ENCODE measurements at places on chromosomes 2 and 18.

GRCh38 chr2:136957044-136957443 is 191.7 kb downstream of the THSD7B start:
- no peak for DNase-seq

DNA sequence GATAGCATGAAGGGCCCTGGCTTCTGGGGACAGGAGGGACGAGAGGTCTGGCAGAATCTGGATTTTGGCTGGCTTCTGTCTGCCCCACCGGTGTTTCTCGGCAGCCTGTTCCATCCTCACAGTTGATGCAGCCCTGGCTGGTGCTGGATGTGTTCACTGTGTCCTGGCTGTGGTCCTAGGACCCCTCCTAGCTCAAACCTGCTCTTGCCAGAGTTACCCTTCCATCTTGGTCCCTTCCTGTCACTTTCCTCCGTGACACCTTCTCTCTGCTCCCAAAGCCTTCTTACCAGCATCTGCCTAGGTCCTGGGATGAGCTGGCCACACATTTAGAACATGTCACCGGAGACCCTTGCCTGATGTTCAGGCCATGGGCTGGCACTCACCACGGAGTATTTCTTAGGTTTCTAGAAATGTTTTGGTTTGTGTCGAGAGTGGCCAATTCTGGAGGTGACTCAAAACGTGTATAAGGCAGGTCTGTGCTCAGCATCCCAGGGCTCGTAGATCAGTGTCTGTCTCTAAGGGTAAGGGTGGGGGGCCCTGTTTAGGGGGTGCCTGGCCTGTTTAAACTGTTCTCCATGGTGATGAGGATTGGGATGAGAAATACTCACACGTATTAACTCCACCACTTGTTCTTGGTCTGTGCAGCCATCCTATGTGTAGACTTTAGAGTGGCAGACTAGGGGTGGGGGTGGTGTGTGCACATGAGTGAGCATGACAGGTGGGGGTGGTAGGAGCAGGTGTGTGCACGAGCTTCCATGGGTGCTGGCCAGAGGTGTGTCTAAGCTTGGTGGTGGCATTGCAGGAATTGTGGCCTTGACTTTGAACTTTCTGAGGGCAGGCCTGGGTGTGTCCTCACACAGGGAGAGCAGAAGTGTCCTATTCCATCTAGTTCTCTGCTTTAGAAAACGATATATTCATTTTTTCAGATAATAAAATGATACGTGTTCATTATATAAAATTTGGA is 162.7 kb downstream of the DYSF start:
- no peak for DNase-seq

- DNase-seq, result no peak
Measured at GRCh38 chr2:138846216-138846821, 66.1 kb upstream of the NXPH2 start.

- DNase-seq, result no peak
Measured at GRCh38 chr18:57738078-57738477, 65.0 kb downstream of the ATP8B1 start.

- DNase-seq, result no peak
Measured at GRCh38 chr2:85785027-85785822, 31.4 kb downstream of the ATOH8 start.

- no peak for DNase-seq
Measured at GRCh38 chr2:119671016-119671415, 8.0 kb upstream of the TMEM177 start.

DNA sequence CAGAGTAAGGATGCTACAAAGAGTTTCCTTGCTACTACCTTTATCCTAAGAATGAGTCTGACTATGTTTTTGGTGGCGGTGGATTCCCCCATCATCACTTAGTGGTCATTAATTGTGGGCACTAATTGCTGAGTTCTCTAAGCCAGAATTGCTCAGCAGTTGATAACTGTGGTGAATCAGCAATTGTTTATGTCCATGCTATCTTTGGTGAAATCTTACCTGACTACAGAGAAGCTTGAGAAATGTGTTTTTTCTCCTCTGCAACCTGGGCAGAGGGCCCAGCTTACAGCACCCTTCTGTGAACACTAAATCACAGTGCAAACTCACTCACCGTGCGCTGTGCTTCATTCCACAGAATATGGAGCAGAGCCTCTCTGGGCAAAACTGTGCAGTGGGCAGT is 683.6 kb downstream of the CNTNAP5 start:
- no peak for DNase-seq

GRCh38 chr2:164512871-164513270 is 108.4 kb downstream of the GRB14 start:
- no peak for DNase-seq

- DNase-seq, result no peak
Measured at GRCh38 chr2:130853391-130853790, 16.7 kb downstream of the ARHGEF4 start.

- DNase-seq, result no peak
Measured at GRCh38 chr2:200733713-200734198, 78.0 kb upstream of the BZW1 start.

- no peak for DNase-seq
Measured at GRCh38 chr18:25147877-25148488, 204.0 kb downstream of the ZNF521 start.

DNA sequence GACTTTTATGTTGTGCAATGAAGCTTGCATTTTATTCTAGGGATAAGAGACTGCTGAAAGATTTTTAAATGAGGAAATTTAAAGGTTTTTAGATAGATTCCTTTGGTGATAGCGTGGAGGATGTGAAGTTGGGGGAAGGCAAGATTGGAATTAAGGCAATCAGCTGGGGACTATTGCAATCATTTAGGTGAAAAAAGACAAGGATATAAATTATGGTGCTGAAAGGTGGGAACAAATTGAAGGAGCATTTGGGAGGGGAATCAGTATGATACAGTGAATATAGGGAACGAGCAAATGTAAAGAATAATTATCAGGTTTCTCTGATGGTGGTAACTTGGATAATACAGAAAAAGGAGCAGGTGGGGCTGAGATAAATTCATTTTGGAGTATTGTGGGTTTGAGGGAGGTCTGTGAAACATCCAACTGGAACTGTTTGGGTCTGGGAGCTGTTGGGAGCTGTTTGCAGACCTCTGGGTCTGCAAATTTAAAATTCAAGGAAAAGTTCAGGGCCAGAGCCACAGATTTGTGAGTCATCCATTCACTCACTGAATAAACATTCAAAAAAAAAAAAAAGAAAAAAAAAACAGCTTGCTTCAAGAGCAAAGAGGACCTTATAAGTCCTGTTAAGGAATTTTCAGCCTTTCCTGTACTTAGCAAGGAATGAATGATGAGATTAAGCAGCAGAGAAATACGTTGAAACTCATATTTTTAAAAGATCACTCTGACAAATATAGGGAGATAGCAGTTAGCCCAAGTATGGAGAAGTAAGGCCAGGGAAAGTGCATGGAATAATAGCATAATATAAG is 257.5 kb upstream of the FN1 start:
- DNase-seq, result no peak

GRCh38 chr2:15367205-15367604 is 193.9 kb downstream of the NBAS start:
- DNase-seq, result no peak

- no peak for DNase-seq
Measured at GRCh38 chr2:75356865-75357264, 157.5 kb upstream of the TACR1 start.

DNA sequence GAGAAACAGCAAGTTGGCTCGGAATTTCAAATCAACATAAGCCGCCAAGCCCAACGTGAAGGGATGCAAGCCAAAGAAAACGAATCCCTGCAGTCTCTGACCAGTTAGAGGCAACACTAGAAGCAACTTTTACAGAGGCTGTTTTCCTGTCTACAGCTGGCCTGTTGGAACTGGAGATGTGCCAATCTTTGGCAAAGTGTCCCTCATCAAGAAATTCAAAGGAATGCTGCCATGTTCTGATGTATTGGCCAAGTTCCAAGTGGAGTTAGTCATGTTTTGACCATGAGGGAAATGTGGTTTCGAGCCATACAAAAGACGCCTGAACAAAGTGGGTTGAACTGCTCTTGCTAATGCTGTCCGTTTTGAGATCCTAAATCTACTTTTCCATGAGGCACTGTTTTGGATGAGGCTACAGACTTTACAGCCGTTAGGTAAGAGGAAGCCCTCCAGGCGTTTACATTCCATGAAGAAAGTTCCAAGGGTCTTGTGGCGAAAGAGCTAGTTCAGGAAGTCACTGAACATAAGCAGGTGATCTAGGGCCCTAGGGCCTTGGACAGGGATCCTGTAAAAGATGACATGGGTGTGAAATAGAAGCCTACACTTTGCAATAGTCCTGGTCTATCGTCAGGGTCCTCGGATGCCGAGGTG is 140.7 kb upstream of the PXDN start:
- DNase-seq, result no peak

DNA sequence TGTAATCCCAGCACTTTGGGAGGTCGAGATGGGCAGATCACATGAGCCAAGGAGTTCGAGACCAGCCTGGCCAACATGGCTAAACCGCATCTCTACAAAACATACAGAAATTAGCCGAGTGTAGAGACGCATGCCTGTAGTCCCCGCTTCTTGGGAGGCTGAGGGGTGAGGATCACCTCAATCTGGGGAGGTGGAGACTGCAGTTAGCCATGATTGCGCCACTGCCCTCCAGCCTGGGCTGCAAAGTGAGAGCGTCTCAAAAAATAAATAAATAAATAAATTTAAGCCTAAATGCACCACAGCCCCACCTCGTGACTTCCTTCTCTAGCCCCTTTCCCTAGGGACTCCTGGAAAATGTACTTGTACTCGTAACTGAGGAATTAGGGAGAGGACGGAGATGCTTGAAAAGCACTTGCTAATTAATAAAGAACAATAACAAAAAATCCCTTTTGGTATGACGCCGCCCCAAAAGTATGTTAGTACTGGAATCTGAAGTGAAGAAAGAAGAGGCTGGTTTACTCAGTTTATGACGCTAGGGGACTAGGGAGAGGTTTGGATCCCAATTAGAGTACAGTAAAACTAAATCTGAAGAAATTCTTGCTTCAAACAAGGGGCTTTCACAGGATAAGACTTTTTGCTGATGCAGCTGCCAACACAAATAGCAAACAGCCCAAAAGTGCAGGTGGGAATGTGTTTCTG is 887 bp upstream of the ZNF396 start:
- no peak for DNase-seq

DNA sequence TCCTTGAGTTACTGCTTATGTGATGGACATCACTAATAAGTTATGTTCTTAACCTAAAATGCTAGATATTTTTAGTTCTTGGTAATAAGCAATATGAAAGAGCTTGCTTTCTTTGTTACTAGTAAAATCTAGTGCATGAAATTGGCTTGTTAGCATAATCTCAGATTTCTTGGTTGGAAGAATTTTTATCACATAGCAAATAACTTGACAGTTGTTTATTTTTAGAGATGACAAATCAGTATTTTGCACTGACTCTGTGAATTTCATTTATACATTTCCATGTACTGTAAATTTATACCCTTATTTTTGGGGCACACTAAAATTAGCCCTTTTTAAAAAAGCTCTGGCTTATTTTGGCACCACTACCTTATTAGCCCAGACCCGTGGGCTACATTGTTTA is 45.6 kb downstream of the LCLAT1 start:
- no peak for DNase-seq

DNA sequence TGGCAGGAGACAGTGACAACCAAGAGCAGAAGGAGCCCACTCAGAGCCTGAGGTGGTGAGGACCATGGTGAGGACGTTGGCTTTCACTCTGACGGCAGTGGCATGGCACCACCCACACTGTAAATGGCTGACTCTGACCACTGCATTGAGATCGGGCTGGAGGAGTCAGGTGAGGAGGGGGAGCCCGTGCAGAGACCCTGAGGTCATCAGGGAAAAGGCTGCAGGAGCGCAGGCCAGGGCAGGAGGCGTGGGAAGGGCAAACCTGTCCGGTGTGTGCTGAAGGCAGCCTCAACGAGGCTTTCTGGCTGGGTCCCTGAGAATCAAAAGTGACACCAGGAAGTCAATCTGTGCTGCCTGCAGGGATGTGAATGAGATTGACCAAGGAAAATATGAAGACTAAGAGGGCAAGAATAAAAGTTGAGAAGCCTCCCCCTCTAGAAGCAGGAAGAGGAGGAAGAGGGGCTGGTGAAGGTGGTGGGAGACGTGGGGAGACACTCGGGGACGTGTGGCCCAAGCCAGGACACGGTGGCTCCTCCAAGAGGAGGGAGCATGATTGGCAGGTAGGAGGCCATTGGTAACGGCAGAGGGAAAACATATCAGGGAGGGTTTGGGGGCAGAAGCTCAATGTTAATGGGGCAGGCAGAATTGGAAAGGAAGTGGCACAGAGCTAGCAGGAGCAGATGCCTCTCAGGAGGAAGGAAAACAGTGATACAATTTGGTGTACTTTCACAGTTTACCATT is 2.0 kb upstream of the OR6B3 start:
- DNase-seq, result no peak

GRCh38 chr2:35067420-35067819 is 1288.2 kb upstream of the CRIM1 start:
- no peak for DNase-seq

DNA sequence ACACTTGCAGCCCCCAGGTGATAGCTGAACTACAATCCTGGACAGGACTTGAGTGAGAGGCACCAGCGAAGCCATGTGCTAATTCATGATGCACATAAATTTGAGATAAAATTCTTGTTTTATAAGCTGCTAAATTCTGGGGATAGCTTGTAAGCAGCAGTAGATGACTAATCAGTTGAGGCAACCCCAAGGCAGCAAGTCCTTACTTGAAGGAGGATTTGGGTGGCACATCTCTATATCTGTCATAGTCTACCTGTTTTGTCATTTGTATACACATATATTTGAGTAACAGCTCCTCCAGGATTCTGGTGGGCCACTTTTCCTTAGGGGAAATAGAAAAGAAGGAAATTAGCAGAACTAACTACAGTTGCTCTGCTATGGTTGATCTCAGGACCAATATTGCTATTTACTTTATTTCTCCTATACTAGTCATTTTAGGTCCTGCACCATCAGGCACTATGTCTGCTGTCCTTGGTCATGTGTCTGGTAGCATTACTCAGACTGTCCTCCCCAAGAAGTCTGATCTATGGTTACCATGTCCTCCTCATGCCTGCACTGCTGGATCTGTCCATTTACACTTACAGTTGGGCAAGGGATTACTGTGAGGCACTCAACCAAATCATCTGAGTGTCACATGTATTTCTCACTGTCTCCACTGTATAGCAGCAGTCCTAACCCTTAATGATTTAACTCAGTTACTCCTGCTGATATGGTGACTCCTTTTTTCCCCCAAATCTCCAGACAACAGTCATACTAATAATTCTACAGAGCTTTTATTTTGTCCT is 436.0 kb upstream of the CWC22 start:
- DNase-seq, result no peak

Data from endothelial cell (in vitro differentiated cells).